ENCODE measurements at places on chromosomes 11 and 22.

DNA sequence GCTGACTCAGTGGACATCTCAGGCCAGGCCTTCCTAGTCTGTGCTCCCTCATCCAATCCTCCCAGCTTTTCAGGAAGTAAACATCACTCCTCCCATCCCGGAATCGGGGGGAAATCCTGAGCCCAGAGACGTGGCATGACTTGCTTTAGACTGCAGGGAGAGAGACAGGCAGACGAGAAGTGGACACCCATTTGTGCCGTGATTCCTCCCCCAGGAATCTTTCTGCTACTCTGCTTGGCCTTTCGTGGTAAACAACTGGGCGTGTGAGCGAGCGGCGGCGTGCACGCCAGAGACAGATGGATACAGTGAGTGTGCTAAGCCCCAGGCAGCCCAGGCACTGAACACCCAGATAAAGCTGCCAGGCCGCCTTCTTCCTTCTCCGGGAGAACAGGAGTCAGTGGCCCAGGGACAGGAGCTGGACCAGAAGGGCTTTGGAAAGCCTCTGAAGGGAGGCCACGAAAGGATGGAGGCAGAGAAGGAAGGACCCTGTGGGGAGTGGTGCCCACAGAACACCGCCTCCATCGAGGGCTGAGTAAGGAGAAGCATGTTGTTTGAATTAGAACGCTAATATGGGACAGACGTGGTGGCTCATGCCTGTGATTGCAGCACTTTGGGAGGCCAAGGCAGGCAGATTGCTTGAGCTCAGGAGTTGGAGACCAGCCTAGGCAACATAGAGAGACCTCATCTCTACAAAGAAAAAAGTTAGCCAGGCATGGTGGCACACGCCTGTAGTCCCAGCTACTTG lies 53.0 kb upstream of the PRR5 start:
- peak; percentile 29 for DNase-seq

DNA sequence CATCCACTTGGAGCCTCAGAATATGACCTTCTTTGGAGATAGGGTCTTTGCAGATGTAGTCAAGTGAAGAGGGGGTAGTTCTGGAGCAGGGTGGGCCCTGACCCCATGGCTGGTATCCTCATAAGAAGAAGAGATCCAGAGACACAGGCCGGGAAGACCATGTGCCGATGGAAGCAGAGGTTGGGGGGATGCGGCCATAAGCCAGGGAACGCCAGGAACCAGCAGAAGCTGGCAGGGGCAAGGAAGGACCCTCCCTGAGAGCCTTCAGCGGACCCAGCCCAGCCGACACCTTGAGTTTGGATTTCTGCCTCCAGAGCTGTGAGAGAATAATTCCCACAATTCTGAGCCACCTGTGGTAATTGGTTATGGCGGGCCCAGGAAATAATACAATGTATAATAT lies 26.1 kb upstream of the SMIM38 start:
- DNase-seq: no peak

DNA sequence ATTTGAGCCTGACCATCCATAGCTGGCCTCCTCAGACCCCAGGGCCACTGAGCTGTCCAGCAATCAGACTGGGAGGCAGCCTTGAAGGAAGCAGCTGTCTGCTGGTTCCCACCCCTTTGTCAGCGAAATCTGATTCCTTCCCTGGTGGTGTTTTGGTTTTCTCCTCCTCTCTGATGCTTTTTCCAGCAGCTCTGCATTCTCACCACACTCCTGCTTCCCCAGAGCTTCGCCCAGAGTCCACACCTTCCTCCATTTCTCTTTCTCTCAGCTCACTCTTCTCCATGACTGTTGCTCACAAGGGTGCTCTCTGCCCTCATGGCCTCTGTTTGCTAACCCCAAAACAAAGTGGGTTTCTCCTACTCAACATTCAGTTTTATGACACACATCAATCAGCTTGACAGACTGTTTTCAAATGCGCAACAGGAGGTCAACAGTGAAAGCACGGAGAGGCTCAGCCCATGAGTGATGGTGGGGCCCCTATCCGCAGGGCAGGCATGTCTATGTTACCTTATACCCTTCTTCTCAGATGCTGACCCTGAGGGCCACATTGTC lies 130.6 kb upstream of the MTNR1B start:
- no peak for DNase-seq

- DNase-seq: no peak
These were observed 98.1 kb upstream of the KIRREL3 start for GRCh38 chr11:127098684-127099083.

- no peak for DNase-seq
These were observed 10.9 kb upstream of the GNAZ start for GRCh38 chr22:23059284-23059948.

Measured in cardiac fibroblast (primary cell).